Amniotic epithelial cell (primary cell): ENCODE measurements at places on chromosomes 4 and X.

- no peak for DNase-seq
These were observed 115.1 kb upstream of the PSAPL1 start for GRCh38 chr4:7549866-7550265.

DNA sequence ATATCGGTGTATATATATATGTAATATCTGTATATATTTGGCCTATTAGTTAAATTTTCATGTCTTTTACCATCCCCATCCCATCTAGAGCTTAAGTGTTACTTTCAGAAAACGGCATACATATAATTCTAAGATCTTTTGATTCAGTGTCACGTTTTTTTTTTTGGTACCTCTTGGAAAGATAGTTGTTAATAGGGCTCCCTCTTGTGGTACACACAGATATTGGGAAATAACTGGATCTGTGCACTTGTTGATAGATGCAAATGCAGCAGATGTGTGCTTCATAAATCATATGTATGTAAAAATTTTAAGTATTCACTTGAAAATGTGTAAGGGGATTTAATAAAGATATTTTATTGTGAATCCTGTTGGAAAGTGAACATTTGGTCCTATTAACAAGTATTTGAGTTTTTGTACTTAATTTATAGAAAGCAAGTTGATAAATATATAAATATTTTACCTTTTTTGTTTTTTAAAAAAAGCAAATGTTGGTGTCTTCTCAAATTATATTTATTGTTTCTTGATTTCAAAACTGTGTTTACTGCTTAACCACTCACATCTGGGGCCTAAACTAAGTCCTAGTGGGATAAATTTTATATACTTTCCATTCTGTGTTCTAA, 74.7 kb downstream of the PAQR3 start:
- peak; percentile 86 for DNase-seq

DNA sequence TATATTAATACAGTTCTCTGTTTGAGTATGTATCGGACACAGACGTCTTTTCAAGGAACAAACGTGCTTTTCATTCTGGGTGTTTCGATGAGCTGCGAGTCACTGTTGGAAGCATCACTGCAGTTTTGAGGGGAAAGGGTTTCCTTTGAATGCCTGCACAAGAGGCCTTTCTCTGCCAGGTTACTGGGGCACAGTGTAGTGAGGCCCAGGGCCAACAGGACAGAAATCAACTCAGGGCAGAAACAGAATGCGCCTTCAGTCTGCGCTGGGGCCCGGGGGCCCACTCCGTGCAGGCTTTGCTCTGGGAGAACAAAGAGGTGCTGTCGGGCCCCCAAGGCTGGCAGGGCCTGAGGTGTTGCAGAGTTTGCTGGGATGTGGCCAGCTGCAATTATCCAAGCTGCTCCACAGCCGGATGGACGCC, 2.3 kb upstream of the PPP2R3B start:
- DNase-seq: no peak

DNA sequence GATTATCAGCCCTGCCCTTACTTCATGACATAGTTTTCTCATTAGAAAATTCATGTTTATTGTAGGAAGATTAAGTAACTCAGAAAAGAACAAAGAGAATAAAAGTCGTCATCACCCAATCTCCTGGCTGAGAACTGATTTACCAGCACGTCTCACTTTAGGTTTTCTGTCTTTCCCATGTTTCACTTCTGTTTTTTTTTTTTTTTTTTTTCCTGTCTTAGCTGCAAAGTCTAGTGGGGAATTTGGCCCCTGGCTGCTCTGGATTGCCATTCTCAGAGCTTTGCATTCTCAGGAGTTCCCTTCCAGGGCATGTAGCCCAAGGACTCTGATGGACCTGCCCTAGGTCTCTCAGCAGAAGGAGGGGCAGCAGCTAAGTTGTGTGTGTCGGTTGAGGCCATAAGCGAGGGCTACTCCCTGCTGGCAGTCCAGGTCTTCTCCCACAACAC, 57.8 kb downstream of the TMEM131L start:
- peak; percentile 34 for DNase-seq

GRCh38 chr4:8731364-8731763, 138.8 kb downstream of the CPZ start:
- no peak for DNase-seq

- DNase-seq: peak; percentile 28
These were observed 413.0 kb downstream of the MAPK10 start for GRCh38 chr4:85946821-85947220.

DNA sequence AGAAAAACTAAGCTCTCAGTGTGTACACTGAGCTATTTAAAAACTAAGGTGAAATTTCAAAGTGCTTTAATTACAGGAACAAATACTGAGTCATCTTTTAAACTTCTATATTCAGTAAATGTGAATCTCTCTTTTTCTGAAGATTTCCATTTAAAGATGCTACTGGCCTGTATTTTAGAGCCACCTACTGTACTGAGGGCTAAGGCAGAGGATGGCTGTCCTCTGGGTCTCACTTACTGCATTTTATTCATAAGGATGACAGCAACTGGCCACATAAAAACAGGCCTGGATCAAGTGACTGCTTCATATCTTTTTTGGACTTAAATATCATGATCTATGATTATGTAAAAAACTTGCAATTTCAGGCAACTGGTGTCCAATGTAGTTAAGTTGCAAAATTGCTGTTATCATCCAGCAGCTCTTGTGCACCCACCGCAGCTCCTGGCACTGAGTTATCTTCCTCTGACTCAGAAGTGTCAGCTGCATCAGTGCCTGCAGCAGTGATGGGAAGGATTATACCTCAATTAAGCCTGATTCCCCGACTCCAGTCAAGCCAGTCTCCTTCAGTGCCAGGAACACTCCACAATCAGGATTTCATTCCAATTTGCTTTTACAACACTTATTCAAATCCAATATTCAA, 1073.7 kb downstream of the PDHA2 start:
- peak; percentile 82 for DNase-seq

DNA sequence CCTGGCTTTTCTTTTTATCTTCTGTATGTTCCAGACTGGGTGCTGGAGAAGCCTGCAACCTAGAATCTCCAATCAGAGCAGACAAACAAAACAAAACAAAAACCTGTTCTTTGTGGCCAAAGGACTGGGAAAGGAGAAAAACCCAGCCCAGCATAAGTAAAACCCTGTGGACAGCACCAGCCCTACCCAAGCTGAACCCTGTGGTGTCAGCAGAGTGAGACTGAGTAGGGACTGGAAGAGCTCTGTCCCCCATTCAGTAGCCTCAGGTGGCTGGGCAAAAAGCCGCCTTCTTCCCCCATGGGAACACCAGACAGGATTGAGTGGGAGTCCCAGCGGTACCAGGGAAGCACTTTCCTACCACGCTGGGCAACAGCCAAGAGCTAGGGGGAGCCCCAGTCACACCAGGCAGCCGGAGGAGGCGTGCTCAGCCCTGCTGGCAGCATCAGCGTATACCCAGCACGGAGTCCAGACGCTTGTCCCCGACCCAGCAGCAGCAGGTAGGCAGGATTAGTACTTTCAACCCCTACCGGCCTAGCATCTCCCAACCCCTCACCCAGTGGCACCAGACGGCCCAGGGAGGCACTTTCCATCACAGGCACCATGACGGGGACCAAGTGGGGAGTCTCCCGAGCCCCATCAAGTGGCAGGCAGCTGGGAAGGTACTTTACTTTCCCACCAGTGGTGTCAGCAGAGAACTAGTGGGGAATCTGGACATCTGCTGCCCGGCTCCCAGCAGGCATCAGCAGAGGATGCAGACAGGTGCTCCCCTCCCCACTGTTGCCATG, 8.6 kb upstream of the JADE3 start:
- DNase-seq: peak; percentile 72

DNA sequence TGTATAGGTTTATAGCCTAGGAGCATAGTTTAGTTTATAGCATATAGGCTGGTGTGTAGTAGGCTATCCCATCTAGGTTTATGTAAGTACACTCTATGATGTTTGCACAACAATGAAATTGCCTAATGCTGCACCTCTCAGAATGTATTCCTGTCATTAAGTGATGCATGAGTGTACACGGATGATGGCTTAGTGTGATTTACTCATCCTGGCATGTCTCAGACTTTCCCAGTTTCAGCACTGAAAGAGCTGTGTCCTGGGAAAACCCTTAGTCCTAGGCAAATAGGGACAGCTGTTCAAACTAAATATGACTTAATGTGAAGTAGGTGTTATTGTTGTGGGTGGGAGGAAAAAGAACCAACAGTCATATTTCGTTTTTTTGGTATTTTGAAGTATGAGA, 264.9 kb upstream of the MAGEB18 start:
- peak; percentile 50 for DNase-seq

GRCh38 chr4:6221851-6222760, 21.8 kb upstream of the JAKMIP1 start:
- DNase-seq: no peak

- no peak for DNase-seq
These were observed 174.4 kb upstream of the SPIN4 start for GRCh38 chrX:63525491-63525890.

- DNase-seq: no peak
These were observed 18.9 kb upstream of the CXCR3 start for GRCh38 chrX:71637253-71637618.

DNA sequence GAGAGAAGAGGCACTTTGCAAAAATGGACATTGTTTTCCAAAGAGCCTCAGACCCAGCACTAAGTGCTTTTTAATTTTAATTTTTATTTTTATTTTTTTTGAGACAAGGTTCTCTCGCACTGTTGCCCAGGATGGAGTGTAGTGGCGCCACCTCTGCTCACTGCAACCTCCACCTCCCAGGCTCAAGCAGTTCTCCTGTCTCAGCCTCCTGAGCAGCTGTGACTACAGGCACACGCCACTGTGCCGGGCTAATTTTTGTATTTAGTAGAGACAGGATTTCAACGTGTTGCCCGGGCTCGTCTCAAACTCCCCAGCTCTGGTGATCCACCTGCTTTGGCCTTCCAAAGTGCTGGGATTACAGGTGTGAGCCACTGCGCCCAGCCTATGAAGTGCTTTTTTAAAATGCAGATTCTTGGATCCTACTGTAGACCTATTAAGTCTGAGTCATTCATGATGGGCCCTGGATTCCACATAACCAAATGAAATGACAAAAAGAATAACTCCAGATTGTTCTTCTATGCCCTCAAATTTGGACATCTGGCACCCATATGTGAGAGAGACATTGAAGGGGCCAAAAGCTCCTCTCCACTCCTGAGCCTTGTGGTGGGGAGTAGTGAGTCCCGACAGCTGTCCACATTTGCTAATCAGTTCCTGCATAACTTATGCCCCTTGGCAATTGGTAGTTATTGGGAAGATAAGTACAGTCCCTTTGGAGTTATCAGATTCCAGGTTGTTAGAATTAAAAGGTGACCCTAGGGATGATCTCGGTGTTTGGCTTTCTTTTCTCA, 3.6 kb downstream of the NOCT start:
- DNase-seq: no peak

DNA sequence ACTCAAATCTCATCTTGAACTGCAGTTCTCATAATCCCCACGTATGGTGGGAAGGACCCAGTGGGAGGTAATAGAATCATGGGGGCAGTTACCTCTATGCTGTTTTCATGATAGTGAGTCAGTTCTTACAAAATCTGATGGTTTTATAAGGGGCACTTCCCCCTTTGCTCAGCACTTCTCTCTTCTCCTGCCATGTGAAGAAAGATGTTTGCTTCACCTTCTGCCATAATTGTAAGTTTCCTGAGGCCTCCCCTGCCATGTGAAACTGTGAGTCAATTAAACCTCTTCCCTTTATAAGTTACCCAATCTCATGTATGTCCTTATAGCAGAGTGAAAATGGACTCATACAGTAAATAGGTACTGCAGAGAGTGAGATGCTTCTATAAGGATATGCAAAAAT, 1050.6 kb upstream of the GRIA3 start:
- DNase-seq: no peak

DNA sequence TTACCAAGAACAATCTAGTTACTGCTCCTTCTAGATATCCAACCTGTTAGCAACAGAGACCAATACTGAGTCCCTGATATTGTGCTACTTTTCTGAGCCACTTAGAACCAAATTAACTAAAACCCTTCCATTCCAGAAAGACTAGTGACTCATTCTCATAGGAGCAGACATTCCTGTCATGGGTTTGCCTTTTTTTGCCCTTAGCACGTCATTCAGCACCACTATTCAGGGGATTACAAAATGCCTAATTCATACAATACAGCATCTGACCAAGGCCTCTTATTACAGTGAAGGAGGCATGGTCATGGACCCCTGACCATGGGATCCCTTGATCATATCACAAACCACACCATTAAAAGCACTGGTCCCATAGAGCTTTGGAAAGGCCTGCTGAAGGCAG, 123.8 kb upstream of the CXCL13 start:
- peak; percentile 20 for DNase-seq

GRCh38 chrX:10254739-10255138, 98.0 kb downstream of the CLCN4 start:
- DNase-seq: no peak

GRCh38 chr4:86918539-86919072, 16.2 kb upstream of the AFF1 start:
- peak; percentile 91 for DNase-seq

DNA sequence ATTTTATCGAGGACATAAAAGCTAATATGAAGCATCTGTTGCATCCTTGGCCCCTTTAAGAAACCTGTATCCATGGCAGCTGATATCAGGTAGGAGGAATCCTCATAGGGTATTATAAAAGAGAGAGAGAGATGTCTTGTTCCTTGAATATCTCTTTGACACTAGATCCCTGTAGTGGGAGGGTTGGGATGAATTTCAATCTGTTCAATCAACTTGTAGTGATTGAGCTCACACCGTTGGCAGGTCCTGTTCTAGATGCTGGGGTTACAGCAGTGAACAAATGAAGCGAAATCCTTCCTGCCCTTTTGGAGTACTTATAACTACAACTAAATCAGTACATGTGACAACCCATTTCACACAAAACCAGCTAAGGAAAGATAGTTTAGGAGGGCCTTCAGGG, 35.3 kb upstream of the GATB start:
- no peak for DNase-seq

GRCh38 chr4:149523039-149523438, 292.6 kb downstream of the IQCM start:
- DNase-seq: no peak

DNA sequence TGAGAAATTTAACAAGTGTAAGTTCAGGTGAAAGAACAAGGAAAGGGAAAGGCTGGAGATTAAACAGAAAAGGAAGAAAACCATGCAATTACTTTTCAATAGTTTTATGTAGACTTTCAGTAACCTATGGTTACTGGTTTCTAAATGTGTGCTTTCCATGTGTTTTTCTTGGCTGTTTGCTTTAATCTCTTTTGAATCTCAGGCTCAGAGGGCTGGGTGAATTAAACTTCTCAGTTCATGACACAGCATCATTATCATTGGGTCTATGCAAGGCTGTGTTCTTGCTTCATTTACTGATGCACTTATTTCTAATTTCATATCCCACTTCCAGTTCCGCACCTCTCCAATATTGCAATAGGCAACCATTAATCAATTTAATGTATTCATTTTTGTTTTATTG, 266.5 kb upstream of the UGT8 start:
- no peak for DNase-seq

GRCh38 chr4:134382478-134383227, 181.1 kb upstream of the PABPC4L start:
- DNase-seq: no peak
